ENCODE measurements at places on chromosomes 4 and X.

DNA sequence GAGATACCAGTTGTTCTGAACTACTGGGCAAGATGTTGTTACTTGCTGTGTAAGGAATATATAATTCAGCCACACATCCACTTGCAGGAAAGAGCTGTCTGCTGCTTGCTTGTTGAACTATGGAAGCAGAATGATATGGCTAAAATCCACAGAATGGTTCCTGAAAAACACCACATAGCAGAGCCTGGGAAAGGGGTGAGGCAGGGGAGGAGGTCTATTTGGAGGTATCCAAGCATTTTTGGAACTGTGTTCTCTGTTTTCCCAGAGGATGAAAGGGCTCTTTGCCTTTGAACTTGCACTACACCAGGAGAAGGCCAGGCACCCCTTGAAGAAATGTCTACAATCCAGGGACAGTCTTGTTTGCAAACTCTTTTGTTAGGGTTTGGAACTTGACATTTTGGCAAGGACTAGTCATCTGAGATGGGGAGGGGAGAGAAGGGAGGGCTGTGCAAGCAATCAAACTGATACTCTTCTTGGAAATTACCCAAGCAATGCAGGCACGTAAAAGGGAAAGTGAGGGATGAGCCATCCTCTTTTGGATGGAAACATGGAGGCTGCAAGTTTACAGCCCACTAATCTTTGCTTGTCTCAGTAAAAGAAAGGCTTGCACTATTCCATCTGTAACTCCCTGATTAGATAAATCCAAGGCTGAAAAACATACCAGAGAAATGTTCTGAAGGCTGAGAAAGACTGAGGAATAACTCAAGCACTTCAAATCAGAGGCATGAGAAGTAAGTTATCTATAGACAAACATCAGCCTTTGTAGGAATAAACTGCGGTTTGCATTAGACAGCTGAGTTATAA lies 141.0 kb downstream of the TSPAN5 start:
- DNase-seq: no peak

DNA sequence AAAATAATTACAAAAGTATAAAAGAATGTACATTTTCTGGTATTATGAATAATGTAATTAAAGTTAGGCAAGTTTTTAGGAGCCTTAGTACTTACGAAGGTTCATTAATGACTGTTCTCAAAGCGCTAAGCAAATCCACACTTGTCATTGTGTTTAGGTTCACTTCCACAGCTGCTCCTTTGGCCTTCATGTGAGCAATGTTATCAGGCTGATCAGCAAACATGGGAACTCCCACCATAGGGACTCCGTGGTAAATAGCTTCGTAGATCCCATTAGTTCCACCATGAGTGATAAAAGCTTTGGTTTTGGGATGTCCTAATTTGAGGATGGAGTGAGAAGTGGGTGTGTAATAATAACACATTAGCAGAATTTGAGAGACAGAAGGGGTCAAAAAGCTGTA lies 45.1 kb downstream of the UGT2A2 start:
- DNase-seq: no peak

DNA sequence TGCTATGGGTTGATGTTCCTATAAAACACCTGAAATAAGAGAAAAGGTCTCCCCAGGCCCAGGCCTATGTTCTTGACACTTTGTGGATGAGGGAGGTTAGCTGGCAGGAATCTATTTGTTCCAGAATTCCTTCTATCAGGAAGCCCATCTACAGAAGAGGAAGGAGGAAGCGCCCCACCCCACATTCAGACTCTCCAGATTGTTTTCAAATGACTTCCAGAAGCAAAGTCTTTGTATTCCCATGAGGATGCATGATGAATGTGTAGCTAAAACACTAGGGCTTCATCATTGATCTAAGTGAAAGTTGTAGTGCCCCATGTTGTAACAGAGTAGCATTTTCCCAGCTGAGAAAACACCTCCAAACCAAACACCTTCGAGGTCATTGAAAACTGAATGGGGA lies 16.4 kb downstream of the OTC start:
- DNase-seq: no peak

DNA sequence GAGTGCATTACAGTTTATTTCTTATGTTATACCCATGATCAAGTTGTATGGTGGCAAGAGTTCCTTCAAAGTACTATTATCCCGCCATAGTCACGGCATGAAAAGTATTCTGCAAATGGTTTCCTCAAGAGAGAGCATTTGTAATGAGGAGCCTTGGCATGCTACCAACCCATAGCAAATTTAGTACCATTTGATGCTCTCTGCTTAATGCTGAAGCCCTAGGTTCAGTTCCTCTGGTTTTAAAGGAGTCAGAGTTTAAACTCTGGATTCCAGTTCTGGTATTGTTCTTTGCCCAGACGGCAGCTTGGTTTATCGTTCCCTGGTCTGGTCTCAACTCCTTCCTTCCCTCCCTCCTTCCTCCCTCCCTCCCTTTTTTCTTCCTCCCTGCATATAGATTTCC lies 371.3 kb downstream of the BMPR1B start:
- DNase-seq: no peak
